Stimulated activated CD8-positive, alpha-beta memory T cell treated with anti-CD3 and anti-CD28 coated beads, Interleukin-2, amount 100 ng/mL, for 48 hours (primary cell): ENCODE measurements at places on chromosomes 7 and 10.
A peak's percentile ranks its signal among the peaks of the same experiment; 100 is the strongest.

DNA sequence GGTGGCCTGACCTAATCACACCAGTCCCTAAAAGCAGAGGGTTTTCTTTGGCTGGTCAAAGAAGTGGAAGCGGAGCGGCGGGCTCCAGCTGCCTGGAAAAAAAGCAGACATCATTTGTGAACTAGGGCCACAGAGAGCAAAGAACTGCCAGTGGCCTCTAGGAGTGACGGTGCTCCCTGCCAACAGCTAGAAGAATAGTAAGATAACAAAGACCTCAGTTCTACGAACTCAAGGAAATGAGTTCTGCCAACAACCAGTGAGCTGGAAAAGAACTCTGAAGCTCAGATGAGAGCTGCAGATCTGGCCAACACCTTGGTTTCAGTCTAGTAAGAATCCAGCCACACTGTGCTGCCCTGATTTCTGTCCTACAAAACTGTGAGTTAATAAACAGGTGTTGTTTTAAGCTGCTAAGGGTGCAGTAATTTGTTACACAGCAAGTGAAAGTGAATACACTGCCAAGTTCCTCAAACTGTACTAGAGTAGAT, 178.0 kb downstream of the SRPK2 start:
- no peak for DNase-seq

DNA sequence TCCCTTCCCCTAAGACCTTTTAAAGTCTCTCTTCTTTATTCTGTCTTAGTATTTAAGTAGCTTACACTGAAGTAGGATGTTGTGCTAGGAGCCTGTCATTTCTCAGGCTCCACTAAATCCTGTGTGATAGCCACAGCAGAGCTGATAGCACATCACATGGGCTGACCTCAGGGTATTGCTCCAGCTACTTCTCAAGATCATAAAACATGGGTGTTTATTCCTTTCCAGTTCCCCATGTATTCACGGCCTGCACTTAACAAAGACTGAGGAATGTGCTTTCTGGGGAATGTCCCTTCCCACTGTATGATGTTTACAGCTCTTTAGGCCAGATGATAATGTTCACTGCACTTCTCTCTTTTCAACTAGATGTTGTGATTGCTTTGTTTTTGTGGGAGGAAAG, 1086.8 kb downstream of the KCNMA1 start:
- DNase-seq, result no peak

DNA sequence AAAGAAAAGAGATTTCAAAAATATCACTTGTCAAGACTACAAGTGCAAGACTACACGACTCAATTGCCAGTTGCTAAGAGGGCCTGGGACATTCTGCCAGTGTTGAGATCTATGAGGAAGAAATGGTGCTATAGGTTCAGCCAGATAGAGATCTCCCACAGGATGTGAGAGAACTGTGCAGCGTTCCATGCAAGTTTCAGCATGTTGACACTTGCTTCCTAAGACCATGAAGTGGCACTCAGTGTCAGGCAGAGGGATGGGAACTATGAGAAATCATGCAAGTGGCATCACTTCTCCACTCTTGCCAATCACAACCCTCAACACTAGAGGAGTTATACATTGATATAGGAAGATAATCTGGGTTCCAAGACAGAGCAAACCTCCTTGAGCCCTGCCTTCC, 210.3 kb downstream of the CHRM2 start:
- DNase-seq, result no peak

- no peak for DNase-seq
These were observed 2.3 kb upstream of the NCAPG2 start for GRCh38 chr7:158706710-158707590.

GRCh38 chr10:75870039-75870645, 438.7 kb downstream of the LRMDA start:
- DNase-seq, result no peak

DNA sequence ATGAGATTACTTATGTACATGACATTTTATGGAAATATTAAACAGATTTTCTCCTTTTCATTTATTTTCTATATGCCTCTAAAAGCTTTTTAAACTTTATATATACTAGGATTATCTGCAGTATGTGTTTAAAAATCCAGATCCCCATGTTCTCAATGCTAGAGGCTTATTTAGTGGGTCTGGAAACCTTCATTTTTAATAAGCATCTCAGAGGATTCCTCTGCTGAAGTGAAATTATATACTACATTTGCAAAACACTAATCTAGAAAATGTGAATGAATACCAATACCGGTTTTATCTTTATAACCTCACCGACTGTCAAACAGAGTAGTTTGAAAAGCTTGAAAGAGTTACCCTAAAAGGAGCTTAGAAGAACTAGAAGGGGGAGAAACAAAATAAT, 863.8 kb upstream of the ZWINT start:
- no peak for DNase-seq

DNA sequence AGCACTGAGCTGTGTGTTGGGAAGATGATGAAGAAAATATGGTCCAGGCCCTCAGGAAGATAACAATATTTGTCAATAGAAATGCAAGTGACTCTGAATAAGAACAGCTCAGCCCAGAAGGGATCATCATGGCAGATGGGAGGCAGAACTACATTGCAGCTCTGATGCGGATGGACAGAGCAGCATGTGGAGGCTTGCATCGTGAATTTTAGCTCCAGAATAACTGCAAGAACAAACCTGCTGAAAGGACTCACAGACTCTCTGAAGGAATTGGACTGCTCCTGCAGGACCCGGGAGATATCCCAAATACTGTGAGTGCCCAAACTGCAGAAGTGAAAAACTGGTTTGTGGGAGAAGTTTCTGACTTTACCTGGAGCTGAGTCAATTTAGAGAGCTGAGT, 80.6 kb upstream of the LAMB4 start:
- no peak for DNase-seq

- no peak for DNase-seq
These were observed 136.3 kb upstream of the FZD1 start for GRCh38 chr7:91127959-91128358.

- no peak for DNase-seq
These were observed 12.2 kb downstream of the ADAM8 start for GRCh38 chr10:133264461-133264860.

GRCh38 chr10:109902992-109903947, 20.0 kb downstream of the XPNPEP1 start:
- DNase-seq, result no peak

- DNase-seq, result no peak
These were observed 106.2 kb upstream of the SEMA3D start for GRCh38 chr7:85292908-85293576.

DNA sequence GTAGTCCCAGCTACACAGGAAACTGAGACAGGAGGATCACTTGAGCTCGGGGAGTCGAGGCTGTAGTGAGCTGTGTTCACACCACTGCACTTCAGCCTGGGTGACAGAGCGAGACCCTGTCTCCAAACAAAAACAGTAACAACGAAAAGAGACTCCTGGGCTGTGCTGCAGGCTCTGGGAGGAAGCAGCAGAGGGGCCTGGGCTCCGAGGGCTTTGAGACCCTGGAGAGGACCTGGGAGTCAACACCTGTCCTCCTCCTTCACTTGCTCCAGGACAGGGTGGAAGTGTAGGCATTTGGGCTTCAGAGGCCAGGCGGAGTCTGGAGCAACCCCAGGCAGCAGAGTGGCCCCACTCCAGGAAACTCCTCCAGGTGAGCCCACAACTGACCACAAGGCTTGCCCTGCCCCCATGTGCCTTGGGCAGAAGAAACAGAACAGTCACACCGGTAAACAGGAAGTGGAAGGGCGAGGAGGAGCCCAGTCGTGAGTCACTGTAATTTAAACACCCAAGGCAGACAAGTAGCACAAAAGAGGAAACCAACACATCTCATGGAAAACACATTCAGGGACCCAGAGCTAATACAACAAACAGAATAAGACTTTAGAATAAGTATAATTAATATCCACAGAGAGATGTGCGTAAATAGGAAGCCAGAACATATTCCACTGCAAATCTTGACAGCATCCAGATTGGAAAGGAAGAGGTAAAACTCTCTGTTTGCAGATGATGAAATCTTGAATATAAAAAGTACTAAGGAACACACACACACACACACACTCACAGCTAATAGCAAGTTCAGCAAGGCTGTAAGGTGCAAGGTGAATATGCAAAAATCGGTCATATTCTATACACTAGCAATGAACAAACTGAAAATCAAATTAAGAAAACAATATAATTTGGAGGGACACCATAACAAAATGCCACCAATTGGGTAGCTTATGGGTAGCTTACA, 20.5 kb upstream of the RASGEF1A start:
- peak; percentile 28 for DNase-seq

DNA sequence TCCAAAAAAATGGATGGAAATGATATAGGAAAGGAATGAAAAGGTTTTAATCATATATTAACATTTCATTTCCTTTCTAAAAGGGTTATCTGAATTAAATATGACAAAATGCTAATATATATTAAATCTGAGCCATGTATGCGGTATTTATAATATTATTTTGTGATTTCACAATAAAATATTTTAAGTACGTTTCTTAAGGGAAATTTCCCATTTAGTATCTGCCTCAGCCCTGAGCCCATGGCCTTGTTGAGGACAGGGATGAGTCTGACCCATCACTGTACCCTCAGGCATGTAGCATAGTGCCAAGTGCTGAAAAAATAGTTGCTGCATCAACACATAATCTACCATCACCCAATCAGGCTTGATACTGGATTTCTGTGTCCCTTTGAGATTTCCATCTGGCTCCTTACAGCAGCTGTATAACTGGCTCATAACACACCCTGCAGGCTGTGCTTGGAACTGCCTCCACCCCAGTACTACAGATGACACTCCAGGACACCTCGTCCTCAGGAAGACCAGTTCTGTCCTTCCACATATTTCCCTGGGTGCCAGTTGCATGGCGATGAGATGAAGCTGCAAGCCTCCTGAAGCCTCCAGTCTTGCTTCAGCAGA, 59.4 kb upstream of the ASAH2 start:
- peak; percentile 4 for DNase-seq

GRCh38 chr7:112743811-112744210, 46.4 kb downstream of the TMEM168 start:
- DNase-seq, result no peak

- DNase-seq, result no peak
These were observed 11.8 kb downstream of the SFXN2 start for GRCh38 chr10:102726274-102726673.

GRCh38 chr10:6239213-6239991, 36.7 kb downstream of the PFKFB3 start:
- peak; percentile 49 for DNase-seq

- no peak for DNase-seq
These were observed 173.2 kb downstream of the BUB3 start for GRCh38 chr10:123327450-123327849.

- DNase-seq, result no peak
These were observed 34.2 kb upstream of the SH2B2 start for GRCh38 chr7:102252366-102252982.

GRCh38 chr7:143391462-143392404, 10.6 kb downstream of the ZYX start:
- no peak for DNase-seq

DNA sequence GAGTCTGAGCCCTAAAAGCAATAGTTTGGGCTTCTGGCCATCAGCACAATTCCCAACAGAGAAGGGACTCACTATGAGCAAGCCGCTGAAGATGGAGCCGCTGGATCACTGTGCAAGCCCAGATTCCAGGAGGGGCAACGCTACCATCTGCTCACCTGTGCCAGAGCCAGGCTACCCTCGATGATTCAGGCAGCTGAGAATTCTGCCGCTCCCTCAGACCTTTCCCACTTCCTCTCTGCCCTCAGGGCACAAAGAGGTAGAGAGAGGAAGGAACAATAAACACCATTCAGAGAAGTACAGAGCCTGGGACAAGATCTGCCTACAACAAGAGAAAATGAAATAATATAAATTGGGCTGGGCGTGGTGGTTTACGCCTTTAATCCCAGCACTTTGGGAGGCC, 98.1 kb downstream of the MYOF start:
- DNase-seq, result no peak

GRCh38 chr7:44144968-44145478, 3.9 kb upstream of the MYL7 start:
- no peak for DNase-seq

DNA sequence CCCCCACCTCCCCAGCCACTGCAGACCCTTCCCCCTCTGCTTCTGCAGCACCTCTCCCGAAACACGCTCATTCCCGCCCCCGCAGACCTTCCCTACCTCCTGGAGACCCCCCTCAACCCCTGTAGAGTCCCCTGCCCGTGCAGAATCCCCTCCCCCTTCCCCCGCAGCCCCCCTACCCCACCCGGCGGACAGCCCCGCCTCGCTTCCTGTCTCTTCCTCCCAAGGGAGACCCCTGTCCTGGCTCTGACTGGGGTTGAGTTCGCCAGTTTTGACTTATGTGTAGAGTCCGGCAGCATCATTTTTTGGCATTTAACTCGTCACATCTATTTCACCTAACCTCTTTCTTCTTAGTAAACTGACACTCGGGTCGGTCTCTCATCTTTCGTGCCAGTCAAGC, 54.0 kb downstream of the ALOX5 start:
- no peak for DNase-seq

DNA sequence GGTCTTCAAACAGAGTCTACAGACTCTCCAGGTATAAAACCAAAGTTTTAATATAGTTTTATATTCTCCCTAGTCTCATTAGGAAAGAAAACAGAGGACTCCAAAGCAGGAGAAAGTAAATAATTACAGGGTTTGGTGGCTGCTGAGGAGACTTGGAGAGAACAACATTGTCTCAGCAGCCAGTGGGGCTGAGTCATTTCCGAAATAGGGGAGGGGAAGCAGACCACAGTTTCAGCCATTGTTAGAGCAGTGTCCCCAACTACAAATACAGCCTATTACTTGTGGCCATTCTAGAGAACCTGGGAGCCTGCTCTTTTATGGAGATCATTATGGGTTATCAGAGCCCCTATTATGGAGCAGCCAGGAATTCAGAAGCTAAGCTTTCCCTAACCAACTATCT, 44.2 kb upstream of the A1CF start:
- no peak for DNase-seq

DNA sequence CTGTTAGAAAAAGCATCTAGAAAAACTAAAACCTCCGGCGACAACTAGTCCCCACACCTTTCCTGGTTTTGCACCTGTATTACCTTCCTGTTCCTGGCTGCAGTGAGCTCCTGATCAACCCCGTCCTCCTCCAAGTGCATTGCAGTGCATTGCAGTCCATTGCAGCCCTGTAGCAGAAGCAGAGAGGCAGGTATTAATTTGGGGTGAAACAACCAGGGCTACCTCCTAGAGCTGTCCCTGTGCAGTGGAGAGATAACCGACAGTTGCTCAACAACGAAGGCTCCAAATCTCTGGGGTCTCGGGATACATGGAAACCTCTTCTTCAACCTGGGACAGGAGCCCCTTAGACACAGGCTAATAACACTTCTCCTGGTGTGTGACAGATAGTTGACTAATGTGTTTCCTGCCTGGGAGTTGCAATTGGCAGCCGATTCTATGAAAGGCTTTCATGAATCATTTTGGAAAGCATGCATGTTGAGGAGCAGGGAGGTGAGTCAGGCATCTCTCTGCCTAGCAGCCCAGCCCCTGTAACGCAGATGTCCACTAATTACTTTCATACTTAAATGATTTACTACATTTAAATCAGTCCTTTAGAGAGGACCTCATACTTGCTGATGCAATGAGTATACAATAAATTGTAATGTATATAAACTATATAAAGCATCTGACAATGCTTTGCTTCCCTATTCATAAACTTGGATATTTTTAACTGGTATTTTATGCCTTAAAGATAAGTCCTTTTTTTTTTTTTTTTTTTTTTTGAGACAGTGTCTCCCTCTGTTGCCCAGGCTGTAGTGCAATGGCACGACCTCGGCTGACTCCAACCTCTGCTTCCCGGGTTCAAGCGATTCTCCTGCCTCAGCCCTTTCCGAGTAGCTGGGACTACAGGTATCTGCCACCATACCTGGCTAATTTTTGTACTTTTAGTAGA, 59.0 kb downstream of the PRR15 start:
- DNase-seq, result no peak
